ENCODE measurements at places on chromosomes 2 and 18. TPM values are rescaled to one million over a fixed set of nuclear protein-coding genes. Genes with fewer than 3 reads are reported as not detected.

The GPR45 gene
- 0.30 TPM for total RNA-seq

The RNPEPL1 gene
- total RNA-seq: 49.7 TPM

The OTOS gene
- total RNA-seq: not detected

GRCh38 chr2:22486343-22486742 lies 898.6 kb upstream of the KLHL29 start:
- DNase-seq: no peak

GRCh38 chr2:207711750-207712530 lies 500 bp downstream of the CCNYL1 start:
- no peak for DNase-seq
